ENCODE measurements at places on chromosomes 16 and 17. TPM values are rescaled to one million over a fixed set of nuclear protein-coding genes. Genes with fewer than 3 reads are reported as not detected.

GRCh38 chr17:73272906-73273218, 11.2 kb upstream of the CPSF4L start:
- DNase-seq = no peak

DNA sequence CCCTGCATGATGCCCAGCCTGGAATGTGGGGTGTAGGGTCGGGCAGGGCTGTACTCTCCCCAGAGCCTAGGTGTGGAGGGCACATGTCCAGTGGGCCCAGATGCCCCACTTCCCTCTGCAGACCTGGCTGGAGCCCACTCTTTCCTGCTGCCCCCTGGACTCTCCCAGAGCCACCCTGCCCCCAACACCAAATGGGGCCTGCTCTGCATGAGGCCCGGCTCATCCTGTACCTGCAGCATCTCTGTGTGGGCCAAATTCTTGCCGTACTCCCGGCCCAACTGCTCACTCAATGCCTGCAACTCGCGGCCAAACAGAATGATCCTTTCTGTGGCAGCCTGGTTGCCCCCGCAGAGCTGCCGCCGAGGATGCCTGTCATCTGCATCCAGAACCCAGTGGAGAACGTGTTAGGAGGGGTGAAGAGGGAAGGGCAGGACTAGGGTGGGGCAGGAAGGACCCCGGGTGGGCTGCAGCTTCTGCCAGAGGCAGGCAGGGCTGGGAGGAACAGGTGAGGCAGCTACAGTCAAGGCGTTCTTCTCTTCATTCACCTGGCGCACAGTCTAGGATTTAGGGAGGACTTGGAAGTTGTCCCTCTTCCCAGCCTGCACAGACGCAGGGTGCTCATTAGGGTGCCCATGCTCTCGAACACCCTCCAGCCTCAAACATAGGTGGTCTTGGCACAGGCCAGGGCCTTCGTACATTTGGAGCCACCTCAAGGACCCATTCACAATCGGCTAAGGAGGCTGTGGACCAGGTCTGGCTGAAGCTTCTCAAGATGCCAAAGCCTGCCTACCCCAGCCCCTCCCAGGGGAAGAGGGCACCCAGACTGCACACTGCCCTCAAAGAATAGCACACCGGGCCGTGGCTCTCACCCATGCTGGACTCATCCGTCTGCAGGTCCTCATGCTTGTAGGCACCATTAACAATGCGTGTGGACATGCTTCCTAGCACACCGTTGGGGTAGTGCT, 8.7 kb upstream of the GFOD2 start:
- no peak for DNase-seq

Gene CIITA
- 7.2 TPM for total RNA-seq

Gene HIGD1B
- 3.9 TPM for total RNA-seq

Gene SLC25A10
- 10.6 TPM for total RNA-seq

Gene TBC1D3C
- total RNA-seq = not detected

Gene SULT1A4
- total RNA-seq = 2.3 TPM

All from tongue (tissue), 3 donors.